ENCODE measurements at places on chromosomes 1 and 21.

DNA sequence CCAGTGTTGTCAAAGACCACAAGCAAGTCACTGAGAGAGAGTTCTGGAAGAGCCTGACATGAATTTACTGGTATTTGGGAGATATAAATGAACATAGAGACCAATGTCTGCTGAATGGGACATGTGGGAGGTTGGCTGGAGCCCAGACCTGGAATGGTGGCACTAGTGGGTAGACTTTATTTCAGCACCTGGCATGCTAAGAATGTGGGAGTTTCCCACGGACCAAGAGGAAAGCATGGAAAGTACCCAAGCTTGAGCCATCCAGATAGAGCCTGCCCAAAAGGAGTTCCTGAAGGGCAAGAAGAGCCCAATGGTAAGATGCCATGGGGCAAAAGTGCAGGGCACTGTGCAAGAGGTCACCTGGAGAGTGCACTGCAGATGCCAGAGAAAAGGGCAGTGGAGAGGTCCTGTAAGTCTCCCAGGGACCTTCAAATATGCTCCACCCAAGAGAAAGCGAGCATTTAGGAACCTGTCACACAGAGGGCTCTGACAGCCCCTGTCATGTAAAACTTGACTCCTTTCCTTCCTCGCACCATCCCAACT is 8.1 kb upstream of the ZNF687 start:
- no peak for DNase-seq

DNA sequence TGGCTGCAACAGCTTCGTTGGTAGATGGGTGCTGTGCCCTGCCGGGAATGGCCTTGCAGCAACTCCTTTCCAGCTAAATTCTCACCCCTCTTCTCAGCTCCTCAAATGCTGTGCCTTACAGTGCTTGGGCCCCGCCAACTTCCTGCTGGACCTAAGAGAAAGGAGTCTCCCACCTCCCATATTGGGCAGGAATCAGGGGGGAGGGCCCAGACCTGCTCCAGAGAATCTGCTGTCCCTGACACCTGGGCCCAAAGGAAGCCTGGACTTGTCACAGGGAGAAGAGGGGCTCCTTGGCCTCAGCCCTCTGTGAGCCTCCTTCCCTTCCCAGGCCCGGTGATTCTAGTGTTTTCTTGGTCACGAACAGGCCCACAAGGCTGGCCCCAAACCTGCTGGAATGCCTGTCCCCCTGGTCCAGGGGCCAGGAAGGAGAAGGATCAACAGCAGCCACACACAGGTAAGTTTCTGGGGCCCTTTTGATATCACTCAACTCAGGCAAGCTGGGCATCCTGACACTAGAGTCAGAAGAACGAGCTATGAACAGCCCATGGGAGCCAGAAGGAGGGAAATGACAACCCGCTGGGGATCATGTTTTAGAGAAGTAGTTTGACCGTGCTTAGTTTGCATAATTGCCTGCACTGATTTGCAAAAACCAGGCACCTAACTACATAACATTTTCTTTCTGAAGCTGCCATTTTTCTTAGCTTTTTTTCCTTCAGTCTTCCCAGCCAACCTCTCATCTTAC is 86.2 kb downstream of the CD247 start:
- no peak for DNase-seq

DNA sequence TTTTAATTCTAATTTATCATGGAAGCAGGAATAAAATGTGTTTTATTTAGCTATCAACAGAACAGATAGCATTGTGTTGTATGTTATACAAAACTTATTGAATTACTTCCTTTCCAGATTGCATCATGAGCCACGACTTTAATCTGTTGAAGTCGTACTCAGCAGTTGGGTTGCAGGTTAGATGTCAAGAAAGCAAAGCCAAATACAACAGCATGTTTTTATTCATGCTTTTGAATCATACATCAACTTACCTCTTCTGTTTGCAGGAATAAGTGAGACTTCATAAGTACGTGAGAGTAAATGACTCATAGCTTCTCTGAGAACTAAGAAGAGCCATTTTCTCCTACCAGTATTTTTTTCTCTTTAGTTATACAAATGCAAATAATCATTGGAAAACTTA is 110.8 kb upstream of the ADGRL4 start:
- DNase-seq: no peak

DNA sequence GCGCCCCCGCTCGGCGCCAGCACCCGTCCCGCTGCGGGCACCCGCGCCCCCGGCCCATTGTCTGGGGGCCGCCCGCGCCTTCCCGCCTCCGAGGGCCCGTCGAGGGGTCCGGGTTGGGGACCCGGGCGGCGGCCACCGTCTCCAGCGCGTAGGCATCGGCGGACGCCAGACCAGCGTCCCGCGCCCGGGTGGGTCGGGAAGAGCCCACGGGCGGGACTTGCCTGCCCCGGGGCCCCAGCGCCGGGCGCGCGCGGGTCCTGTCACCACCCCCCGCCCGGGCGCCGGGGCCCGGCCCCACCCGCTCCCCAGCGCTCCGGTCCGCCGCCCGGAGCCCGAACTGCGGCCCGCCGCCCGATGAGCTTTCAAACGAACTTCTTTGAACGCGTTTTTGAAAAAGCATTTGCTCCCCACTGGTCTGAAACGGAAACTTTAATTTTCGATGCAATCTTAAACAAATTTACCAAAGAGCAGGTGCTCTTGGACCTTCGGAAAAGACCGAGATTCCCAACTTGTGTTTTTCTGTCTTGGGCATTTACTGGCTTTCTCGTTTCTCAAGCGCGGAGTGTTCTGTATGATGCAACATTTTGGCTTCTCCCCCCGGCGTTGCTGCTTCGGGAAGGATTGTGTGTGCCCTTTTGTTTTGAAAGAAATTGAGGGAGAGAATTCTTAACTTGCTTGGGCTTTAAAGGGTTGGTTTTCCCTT is 615 bp downstream of the CLIC4 start:
- DNase-seq: no peak

- DNase-seq: no peak
These were observed 773 bp upstream of the DDX59 start for GRCh38 chr1:200670242-200671118.

DNA sequence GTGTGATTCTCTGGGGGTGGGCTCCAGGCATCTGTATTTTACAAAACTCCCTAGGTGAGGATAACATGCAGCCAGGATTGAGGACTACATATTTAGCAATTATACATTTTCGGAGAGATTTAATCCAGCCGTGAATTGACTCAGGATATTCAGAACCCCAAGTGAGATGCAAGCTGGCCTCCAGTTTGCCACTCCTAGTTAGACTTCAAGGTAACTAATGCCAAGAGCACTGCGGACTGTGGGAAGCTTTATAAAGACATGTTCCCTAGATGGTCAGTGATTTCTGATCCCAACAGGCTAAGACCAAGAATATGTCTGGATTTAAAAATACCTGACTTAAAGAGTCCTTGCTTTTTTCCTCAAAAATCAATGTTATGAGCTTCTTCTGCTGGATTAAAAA is 308.5 kb downstream of the NTNG1 start:
- DNase-seq: no peak

- DNase-seq: no peak
These were observed 166.6 kb downstream of the ZC3H11B start for GRCh38 chr1:219446288-219446687.

GRCh38 chr1:1374929-1375662 is at the start of gene AURKAIP1:
AURKAIP1 (minus strand) TSS chr1:1375207; CDS start chr1:1374756, 451 bp downstream.
- DNase-seq: peak; percentile 92

GRCh38 chr1:160103658-160104408 is 5.4 kb upstream of the IGSF8 start:
- DNase-seq: no peak

DNA sequence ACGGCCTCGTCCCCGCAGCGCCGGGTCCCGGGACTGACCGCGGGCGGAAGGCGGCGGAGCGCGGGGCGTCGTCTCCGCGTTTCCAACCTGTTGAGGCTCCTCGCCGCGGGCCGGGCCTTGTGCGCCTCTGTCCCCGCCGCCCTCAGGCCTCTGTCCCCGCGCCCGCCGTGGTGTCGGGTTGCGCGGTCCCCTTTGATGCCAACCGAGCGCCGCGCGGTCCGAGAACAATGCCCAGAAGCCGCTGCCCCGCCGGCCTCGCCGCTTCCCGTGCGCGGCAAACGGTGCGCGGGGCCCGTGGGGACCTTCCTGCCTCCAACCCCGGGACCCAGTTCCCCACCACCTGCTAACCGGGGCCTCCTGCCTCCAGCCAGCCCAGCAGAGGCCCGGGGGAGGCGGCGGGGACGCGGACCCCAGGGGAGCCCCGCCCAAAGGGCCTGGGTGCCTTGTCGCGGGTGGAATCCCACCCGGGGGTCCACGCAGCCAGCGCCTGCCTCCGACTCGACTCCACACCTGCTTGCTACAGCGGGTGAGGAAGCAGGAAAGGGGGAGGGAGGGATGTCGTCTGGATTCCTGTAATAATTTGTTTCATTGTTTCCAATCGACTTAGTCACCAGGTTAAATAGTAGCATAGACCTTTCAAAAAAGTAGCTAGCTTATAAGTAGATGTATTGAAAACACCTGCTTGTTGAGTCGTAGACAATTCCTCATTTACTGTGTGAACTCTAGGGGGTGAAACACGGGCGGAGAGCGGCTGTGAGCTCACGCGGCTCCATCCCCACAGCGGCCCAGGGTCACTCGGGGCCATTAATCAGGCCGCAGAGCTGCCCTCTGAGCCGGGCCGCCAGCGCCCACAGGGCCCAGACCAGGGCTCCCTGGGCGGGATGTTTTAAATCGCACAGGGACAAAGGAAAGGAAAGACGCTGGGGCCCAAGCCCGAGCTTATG is 1.1 kb downstream of the COL18A1 start:
- no peak for DNase-seq

DNA sequence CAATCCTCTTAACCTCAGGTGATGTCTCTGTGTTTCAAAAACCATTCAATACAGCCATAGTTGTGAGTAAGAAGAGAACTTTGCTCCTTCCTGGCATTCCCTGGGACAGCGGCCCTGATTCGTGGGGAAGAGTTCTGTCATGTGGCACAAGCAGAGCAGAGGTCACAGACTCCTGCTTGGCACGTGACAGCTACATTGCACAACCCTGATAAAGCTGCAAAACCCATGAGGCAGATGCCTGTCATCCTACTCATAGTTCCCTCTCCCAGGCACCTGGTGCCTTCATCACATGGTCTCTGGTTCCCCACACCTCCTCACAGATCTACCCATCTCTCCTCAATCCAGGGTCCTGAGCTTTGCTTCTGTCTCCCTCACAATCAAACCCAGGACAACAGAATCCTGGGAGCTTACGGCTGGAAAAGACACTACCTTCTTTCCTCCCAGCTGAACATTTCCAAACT is 70.8 kb downstream of the PLPP3 start:
- no peak for DNase-seq

DNA sequence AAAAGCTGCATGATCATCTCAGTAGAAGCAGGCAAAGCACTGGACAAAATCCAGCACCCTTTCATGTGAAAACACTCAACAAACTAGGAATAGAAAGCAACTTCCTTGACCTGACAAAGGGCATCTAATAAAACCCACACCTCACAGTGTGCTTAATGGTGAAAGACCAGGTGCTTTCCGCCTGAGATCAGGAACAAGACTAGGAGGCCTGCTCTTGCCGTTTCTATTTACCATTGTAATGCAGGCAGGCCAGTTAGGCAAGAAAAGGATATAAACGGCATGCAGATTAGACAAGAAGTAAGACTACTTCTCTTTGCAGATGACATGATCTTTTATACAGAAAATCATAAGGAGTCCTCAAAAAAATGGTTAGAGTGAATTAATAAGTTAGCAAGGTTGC is 37.2 kb downstream of the SLC37A1 start:
- no peak for DNase-seq

DNA sequence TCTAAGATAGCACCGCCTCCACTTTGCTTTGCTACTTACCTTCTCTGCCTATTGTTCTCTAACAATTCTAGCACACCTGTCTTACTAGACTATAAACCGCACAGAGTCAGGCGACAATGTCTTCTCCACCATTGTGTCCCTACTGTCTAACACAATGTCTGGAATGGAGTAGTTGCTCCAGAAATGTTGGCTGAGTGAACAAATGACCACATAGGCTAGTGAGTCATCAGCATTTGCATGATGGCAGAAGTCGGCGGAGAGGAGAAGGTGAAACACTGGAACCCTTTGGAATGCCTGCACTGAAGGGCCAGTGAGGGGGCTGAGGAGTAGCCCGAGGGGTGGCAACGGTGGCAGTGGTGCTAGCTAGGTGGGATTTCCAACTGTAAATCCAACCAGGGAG is 14.0 kb upstream of the PABPC4 start:
- DNase-seq: no peak

DNA sequence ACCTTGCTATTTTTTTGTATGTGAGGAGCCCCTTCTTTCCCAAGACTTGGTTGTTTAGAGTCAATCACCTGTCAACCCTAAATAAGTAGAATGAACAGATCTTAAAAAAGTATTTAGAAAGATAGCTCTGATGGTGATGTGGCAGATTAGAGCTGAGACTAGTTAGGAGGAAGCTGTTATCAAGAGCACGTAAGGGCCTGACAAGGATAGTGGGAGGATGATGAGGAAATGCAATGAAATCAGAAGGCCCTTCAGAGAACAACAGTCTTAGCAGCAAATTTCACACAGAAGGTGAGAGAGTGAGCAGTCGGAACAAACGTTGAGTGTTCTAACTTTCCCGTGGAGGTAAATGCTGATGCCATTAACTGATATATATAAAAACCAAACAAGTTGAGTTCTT is 15.9 kb upstream of the S1PR1 start:
- DNase-seq: no peak

DNA sequence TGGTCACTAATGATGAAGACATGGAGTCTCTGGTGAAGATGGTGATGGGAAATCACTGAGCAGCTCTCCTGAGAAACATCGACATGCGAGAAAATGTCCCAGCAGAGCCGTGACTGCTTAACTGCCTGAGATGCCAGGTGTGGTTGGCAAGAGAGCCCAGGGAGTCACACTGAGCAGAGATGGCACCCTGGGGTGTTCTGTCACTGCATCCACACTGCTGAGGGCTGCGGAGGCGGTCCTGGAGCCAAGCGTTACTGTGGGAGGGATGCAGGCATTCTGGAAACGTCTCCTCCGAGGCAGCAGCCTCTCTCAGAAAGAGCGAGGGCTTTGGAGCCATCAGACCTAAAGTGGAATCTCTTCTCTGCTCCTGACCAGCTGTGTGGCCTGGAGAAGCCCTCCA is 57.2 kb downstream of the EPHB2 start:
- DNase-seq: no peak

- no peak for DNase-seq
These were observed 185.9 kb downstream of the CACNA1E start for GRCh38 chr1:181669246-181669645.

GRCh38 chr1:201250326-201251011 is 32.8 kb upstream of the PKP1 start:
- DNase-seq: no peak

All from stimulated activated CD8-positive, alpha-beta memory T cell treated with anti-CD3 and anti-CD28 coated beads, Interleukin-2, amount 100 ng/mL, for 48 hours (primary cell).